AG04450 (cell line): ENCODE measurements at places on chromosomes 12 and 14.
A peak's percentile ranks its signal among the peaks of the same experiment; 100 is the strongest.

GRCh38 chr12:52949413-52950331 is 754 bp downstream of the KRT18 start:
- peak; percentile 73 for DNase-seq

DNA sequence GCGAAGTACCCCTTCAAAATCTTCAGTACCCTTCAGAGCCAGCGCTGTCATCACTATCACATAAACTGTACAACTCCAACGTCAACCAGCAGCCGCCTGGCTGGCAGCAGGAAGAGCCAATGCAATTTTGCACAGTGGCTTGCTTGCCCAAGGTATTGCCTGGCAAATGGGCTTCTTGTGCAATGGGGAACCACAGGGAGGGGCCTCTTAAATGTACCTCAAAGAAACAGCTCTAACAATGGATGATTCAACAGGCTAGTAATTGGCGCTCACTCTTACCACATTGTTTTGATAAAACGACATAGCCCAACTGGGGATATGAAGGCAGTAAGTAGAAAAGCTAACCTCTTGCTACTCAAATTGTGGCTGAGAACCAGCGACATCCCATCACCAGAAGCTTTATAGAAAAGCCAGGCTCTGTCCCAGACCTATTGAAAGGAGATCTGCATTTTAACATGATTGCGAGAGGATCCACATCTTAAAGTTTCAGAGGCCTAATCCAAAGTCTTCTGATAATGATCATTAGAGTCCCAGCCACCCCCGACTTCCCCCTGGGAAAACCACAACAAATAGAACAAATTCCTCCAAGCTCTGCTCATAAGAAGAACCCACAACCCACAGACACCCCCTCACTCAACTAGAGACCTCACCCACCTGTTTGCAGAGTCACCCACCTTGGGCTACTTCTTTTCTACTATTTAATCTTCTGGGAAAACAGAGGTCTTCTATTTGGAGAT is 125.3 kb upstream of the HIF1A start:
- DNase-seq, result no peak

DNA sequence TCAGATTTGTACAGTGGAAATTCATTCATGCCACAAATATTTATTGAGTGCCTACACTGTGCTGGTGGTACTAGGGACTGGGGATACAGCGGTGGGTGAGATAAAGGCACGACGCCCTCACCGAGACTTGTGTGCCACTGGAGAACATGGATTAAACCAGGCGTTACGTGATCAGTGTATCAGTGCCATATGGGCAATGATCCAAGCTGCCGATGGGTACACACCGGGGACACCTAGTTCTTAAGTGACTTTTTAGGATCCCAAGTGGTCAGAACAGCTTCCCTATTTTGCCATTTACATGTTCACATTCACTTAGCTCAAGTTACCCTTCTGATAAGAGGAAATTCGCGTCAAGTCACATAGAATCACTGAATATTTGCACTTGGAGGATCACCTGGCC is 236.7 kb downstream of the CACNA1C start:
- DNase-seq, result no peak

- DNase-seq, result no peak
Measured at GRCh38 chr14:104689881-104690711, 678 bp downstream of the INF2 start.

DNA sequence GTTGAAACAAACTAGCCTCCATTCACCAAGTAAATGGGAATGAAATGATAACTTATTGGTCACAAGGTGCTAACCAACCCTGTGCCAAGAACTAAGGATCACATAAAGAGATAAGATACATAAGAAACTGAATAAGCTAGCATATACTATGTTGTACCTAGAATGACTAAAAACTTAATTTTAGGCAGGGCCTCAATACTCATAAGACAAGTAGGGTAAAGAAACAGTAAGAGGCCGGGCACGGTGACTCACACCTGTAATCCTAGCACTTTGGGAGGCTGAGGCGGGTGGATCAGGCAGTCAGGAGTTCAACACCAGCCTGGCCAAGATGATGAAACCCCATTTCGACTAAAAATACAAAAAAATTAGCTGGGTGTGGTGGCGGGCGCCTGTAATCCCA is 17.7 kb downstream of the GDF11 start:
- DNase-seq, result no peak

DNA sequence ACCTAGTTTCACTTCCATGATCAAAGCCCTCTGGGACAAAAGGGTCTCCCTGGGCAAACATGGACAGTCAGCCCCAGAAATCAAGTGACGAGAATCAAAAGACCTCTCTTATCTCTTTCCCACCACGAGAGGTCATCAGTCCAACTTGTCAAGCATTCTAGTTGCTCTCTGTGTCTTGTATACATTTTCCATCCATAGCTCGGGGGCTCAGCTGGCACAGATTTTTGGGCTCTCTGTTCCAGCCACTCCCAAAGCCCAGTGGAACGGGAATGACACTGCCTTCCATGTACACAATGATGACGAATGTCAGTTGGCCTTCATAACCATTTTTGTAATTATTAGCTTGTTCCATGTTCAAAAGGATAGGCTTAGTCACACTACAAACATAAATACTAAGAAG is 29.7 kb downstream of the NOS1 start:
- no peak for DNase-seq

DNA sequence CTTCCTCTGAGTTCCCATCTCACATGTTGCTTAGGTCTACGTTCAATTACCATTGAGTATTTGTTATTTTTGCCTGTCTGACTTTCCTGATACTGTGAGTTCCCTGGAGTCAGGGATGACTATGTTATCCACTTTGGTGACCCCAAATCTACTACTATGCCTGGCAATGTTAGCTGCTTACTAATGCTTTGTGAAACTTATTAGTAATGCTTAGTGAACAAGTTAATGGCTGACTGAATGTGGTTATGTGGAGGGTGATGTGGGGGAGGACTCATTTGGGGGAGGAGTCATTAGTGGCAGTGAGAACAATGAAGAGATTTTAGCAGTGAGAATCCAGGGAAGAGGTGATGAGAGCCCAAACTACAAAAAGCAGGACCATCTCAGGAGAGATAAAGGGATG is 121.6 kb downstream of the KTN1 start:
- DNase-seq, result no peak

DNA sequence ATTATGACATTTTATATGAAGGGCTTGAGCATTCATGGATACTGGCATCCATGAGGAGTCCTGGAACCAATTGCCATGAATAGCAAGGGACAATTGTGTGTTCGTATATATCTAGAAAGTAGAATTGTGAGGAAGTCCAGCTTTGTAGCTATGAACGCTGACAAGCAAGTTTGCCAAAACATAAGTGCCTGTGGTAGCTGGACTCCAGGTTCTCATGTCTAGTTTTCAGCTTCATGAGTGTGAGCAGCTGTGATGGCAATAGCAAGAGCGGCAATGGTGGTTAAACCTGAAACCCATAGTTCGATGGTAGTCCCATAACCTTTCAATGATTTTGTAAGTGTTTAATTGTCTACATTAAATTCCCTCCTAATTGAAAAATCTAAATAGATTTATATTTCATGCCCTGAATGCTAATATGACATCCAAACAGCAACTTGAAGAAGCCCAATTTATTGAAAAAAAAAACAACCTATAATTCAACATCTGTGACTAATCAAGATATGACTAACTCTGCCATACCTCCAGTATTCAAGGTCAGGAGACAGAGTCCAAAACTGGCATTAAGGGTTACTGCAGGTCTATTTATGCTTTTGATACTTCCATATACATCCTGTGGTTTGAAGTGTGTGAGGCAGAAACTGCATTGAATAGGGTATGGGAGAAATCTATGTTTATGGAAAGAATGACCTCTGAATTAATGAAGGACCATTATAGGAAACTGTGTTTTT is 50.3 kb upstream of the PCED1B start:
- no peak for DNase-seq

DNA sequence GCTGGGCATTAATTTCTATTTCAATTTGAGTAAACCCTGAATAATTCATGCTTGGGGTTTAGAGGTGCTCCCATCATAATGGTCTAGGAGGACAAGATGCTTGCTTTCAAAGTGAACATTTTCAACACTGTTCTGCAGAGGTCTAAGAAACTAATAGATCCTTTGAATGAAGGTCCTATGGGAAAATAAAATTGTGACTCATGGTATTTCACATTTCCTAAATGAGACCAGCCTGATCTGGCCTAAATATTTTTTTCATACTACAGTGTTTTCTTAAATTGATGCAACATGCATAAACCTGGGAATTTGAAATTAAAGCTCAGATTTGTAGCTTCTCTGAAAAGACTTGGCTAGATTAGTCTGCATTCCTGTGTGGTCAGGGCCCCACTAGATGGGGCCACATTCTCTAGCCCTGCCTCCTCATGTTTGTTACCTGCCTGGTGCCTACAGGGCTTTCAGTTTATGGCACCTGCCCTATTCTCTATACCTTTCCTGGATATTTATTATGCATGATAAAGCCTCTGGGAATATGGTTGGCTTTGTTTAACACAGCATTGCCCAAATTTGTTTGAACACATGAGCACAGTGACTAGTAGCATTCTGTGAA is 112.7 kb downstream of the METTL25 start:
- DNase-seq, result no peak
